ENCODE measurements at places on chromosomes 4 and X. TPM values are rescaled to one million over a fixed set of nuclear protein-coding genes. Genes with fewer than 3 reads are reported as not detected.

Gene CCNB3
- total RNA-seq: 4.3 TPM

DNA sequence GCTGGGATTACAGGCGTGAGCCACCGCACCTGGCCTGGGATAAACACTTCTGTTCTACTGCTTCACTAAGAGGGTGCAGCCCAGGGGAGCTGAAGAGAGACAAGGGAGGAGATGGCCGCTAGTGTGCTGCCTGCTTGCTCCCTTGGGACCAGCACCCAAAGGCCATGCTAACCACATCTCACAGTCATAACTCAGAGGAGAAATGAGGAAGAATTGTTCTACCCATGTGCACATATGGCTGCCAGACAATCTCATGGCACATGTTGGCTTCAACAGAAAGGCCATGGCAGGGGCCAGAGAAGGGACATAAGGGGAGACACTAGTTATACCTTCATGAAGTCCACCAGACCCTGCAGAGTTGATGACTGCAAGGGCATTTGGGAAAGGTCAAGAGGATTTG lies 22.4 kb downstream of the CLDN22 start:
- DNase-seq: no peak

Gene MAP7D2
- total RNA-seq: not detected

Gene ARSJ
- total RNA-seq: 69.5 TPM

Gene STAP1
- not detected for total RNA-seq

Gene CHST7
- total RNA-seq: 10.0 TPM

DNA sequence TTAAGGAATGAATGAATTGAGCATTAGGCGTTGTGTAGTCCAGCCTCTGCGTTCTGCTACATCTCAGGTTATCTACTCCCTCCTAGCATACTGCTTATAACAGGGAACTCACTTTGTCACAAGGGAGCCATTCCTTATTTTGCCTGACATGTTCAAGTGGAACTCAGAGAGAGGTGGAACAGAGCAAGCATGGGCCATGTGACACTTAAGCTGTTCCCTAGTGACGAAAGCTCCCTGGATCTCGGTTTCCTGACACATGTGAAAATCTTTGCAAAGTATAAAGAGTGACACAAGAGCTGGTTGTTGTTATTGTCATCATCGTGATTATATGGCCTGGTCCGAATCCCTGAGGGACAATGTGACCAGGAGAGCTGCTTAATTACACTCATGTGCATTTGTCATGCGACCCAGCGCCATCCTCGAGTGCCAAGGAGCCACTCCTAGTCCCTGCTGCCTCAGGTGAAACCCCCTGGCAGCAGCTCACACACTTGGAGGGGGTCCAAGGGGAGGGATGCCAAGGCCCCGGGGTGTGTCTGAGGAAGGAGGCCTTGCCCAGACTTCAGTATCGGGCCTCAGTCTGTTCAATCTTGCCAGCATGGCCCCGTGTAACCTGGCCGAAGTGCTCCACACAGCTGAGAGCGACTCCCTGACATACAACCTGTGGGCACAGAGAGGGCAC lies 98.5 kb upstream of the MAP3K15 start:
- DNase-seq: no peak

DNA sequence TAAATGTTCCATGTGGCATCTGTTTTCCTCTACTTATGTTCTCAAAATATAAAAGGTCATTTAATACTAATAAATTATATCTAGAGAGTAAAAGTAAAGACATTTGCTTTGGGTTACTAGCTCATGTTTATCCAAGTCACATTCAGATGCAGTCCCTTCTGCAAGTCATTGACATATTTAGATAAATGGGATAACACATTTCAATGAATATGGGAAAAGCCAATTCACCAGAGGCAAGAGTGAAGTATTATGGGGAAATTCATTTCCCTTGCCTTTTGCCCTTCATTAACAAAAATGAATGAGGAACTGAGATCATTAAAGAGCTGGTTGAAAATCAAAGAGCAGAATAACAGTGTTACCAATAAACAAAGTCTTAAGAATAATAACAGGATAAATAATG lies 306.2 kb upstream of the FSTL5 start:
- no peak for DNase-seq

GRCh38 chr4:135319685-135320084 lies 1118.1 kb upstream of the PABPC4L start:
- no peak for DNase-seq

DNA sequence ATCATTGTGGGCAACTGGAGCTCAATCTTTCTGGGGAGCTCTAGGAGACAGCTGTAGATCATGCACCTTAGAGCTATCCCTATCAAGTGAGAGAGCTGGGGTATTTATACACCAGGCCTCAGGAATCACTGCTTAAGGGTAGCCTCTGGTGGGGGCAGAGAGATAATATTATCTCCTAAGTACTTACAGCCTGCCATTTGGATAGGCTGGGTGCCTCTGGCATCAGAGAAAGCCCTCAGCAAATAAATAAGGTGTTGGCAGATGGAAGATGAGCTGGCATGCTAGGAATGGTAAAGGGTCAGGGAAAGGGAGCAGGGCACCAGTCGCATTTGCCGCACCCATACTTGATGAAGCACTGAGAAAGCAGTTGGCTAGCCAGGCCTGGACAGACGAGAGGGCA lies 75.9 kb downstream of the HCCS start:
- no peak for DNase-seq

Gene ADGRG2
- total RNA-seq: not detected

GRCh38 chr4:67615119-67615518 lies 56.6 kb downstream of the STAP1 start:
- DNase-seq: no peak

DNA sequence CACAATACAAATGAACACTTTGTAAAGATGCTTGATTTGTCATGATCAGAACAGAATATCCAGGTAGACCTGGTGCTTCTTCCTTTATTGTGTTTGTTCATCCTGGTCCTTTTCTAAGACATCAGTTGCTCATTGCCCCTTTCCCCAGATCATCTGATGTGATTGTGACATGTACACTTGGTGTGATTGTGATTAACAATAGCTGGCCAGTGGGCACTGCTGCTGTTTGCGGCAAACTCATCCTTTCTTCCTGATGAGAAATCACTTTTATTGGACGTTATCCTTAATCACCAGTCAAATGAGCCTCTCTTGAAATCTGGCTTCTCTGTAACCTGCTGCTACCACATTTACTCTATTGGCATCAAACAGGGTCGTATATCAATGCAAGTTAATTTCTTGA lies 135.1 kb downstream of the PCDH7 start:
- no peak for DNase-seq

GRCh38 chr4:151429957-151430570 lies 21.1 kb downstream of the FHIP1A start:
- DNase-seq: no peak

All from fibroblast of villous mesenchyme (primary cell).